ENCODE measurements at places on chromosomes 5 and 9.

DNA sequence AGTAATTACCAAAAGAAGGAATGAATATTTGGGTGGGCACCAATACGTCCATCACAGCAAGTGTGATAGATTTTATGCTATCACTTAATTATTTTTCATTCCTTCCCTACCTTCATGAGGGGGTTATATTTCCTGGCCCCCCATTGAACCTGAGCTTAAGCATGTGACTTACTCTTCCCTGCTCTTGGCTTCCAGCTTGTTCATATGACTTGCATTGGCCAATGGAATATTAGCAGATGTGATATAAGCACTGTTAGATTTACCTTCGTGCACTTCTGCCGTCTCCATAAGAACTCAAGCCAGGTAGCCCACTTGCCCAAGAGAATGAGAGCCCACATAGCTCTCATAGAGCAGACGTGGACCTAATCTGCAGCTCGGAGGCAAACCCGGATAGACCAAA is 99.1 kb upstream of the SMARCA2 start:
- DNase-seq = no peak

GRCh38 chr5:95087816-95088317 is 197.0 kb downstream of the MCTP1 start:
- DNase-seq = no peak

DNA sequence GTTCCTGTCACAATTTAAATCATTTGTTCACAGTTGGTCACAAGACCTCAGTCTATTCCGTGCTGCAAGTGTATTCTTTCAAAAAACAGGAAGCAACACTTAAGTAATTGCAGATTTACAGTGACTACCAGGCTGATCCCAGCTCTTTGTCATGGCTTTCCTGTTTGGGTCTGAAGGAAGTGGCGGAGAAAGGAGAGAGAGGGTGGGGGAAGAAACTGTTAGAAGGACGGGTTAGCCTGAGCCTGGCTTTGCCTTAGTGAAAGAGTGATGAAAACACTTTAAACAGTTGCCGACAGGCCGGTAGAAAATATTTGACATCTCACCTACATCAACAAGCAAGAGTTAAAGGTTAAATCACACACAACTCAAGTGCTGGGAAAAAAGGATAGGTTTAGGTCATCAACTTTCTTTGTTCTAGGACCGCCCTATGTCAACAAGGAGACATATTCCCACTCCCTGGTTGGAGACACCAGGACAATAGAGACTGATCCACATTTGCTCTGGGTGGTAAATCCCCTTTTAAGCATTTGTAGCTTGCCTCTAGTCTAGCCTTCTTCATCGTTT is 102.2 kb upstream of the DAB2 start:
- peak; percentile 96 for DNase-seq

GRCh38 chr5:80810425-80810824 is 149.7 kb upstream of the RASGRF2 start:
- DNase-seq = no peak

DNA sequence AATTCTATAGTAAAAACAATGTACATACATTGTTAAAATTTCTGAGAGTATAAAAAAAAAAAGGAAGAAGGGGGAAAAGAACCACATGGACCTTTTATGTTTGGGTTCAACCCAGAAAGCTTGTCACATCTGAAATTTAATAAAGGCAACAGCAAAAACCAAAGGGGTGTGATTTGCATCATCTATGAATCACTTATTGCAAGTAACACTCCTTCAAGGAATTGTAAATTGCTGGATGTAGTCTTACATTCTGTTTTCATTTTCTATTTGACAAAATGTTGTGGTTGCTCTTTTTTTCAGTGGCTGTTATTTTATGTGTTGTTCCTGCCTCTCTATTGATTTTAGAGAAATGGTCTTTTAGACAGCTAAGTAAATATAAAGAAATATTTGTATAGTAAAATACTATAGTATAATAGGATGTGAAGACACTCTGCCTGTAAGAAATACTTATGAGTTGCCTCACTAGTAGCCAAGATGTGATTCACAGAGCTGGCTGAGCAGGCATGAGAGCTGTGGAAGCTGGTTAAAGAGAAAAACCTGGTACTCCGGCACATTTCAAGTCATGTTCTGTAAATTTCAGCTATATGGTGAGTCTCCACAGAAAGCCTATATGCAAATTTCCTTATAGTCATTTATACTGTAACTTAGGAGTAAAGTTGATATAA is 131.1 kb upstream of the CNTLN start:
- no peak for DNase-seq

DNA sequence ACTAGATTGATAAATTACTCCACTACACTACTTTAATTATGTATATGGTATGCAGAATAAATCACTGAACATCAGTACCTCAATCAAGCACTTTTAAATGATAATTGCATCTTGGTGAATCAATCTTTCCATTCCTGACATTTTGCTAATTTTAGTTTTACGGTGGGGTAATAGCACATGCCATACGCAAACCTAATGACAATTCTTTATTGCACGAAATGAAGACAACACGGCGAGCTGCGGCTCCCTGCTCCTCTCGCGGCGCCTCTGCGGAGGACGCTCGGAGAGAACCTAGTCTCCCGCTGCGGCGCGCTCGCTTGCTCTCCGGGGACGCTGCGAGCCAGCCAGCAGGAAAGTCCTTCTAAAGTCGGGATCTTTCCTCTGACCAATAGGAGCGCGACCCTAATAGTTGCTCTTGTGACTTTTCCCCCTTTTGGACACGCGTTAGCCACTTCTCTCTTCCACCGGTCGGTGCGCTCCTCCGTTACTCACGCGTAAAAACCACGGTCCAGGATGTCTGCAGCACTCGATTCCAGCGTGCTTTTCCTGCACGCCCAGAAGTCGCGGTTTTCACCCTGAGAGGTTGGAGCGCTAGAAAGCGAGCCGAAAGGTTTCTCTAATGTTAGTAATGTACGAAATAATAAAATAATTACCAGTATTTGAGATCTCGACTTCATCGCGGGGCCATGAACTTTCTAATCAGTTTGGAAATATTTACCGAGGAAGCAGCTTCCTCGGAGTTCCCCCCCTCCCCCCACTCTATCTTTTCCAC is 1.0 kb upstream of the MEF2C start:
- no peak for DNase-seq

- DNase-seq = no peak
These were observed 795 bp upstream of the PJA2 start for GRCh38 chr5:109410389-109411148.

DNA sequence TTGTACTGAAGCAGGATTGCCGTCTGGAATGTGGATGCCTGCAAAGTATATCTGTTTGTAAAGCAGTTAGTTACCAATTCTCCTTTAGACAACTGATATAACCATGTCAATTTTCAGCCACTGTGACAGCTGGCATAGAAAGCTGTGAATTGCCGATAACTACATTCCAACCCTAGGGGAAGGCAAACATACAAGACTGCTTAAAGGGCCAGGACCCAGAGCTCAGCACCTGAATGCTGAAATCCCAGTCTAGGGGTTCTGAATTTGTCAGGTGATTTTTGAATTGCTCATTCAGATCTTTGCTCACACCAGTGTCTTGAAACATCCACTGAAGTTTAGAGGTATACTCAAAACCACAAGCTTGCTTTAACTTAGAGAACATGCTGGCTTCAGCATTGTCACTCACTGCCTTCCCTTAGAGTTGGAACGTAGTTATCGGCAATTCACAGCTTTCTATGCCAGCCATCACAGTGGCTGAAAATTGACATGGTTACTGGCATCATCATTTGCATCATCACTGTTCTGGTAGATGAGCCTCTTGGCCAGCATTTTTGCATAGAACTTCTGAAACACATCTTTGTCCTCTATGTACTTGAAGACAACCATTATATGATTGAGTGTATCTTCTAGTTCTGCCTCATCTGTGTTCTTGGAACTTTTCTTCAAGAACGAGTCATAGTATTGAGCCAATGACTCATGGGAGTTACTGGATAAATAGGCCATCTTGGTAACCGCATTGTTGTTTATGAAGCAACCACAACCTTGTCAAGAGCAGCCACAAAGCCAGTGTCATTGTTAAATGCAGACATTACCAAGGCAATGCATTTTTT is 82.1 kb downstream of the CCDC192 start:
- no peak for DNase-seq

DNA sequence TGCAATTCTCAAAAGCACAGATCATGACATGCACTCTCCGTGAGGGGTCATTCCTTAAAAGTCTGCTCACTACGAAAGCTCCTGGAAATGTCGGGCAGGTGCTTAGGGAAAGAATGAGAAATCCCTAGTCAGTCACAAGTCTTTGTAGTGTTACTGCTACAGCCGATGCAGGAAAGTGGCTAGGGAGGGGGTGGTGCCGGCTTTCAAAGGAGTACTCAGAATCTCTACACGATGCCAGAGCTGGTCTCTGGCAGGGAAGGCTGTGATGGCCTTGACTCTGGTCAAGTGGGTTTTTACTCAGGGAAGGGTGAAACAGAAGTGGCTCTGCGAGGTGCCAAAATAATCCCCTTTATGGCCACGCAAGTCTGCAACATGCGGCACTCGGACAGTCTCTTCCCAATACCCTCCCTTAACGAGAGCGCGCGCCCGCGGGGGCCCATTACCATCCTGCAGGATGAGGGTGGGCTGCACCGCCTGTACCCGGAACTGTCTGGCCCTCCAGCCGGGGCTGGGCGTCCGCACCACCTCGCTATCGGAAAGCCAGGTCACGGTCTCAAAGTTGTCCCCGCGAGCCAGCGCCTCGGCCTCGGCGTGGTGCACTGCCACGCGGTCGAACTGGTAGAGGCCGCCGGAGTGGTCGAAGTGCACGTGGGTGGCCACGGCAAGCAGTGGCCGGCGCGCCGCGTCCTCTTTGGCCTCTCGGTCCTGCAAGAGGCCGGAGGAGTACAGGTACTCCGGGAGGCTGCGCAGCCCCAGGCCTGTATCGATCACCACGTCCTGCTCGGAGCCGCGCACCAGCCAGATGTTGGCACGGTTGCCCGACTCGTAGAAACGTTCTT is 956 bp downstream of the MBLAC2 start:
- DNase-seq = no peak

GRCh38 chr9:103949096-103949495 is 145.0 kb upstream of the SMC2 start:
- DNase-seq = no peak

DNA sequence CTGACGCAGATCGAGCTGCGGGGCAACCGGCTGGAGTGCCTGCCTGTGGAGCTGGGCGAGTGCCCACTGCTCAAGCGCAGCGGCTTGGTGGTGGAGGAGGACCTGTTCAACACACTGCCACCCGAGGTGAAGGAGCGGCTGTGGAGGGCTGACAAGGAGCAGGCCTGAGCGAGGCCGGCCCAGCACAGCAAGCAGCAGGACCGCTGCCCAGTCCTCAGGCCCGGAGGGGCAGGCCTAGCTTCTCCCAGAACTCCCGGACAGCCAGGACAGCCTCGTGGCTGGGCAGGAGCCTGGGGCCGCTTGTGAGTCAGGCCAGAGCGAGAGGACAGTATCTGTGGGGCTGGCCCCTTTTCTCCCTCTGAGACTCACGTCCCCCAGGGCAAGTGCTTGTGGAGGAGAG is 4.6 kb upstream of the PHYHD1 start:
- DNase-seq = no peak

DNA sequence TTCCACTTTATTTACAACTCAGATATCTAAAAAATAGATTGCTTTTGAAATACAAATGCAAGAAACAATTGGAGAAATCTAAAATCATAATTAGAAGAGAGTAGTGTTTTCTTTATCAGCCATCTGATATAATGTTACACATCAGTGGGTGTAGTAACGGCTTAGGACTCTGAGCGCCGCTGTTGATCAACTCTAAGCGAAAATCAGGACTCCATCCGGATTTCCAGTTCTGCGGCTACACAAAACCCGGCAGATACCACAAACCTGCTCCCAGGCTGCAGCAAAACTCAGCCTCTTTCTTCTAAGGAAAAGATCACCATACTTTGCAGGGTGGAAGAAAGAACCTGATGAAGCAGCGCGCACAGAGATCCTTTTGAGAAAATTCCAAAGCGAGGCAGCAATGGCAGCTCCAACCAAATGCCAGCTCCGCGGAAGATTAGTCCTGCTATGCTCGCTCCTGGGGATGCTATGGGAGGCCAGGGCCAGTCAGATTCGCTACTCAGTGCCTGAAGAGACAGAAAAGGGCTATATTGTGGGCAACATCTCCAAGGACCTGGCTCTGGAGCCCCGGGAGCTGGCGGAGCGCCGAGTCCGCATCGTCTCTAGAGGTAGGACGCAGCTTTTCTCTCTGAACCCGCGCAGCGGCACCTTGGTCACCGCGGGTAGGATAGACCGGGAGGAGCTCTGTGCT is at the start of gene PCDHGA9:
TSS of gene PCDHGA9 (plus strand) at position 226 of the 691 bp plus-strand sequence. CDS start at position 401, 175 bp downstream.
- DNase-seq = no peak

GRCh38 chr9:136763649-136764035 is 676 bp downstream of the LCN15 start:
- DNase-seq = no peak

GRCh38 chr9:99748266-99748665 is 73.4 kb upstream of the NR4A3 start:
- no peak for DNase-seq

DNA sequence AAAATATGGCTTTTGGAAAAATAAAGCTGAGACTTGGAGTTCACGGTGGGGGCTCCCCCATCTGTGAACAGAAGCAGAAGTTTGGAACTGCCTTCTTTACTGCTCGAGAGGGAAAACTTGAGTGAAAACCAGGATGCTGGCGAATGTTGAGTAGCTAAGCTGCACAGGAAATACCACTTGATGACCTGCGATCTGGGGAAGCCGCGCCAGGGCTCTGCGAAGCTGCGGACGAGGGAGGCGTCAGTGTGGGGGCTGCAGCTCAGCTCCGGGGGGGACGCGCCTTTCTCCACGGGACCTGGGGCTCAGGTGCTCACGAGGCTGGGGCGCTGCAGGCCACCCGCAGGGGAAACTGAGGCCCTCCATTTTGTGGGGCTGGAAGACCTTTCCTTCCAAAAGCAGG is 62.3 kb downstream of the TENT4A start:
- no peak for DNase-seq

GRCh38 chr9:130837002-130837511 is 2.0 kb downstream of the ABL1 start:
- no peak for DNase-seq

DNA sequence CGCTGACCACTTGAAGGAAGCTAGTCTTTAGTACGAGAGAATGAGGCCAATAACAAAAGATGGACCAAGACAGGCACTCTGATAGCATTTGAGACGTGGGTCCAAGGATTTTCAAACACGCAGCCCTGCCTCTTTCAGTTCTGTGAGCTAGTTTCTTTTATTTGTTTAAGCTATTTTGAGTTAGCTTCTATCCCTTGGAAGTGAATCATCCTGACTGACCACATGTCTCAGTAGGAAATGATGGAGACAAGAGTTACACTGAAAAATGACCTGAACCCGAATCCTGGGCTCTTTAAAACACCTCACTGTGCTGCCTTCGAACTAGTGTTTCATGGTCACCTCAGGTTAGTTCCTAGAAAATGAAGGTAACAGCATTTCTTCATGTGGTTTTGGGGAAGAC is 9.9 kb downstream of the TEK start:
- DNase-seq = no peak

- no peak for DNase-seq
These were observed 41.3 kb downstream of the AP3B1 start for GRCh38 chr5:78253201-78253600.
